CMK (cell line): ENCODE measurements at places on chromosomes 7 and 10.

DNA sequence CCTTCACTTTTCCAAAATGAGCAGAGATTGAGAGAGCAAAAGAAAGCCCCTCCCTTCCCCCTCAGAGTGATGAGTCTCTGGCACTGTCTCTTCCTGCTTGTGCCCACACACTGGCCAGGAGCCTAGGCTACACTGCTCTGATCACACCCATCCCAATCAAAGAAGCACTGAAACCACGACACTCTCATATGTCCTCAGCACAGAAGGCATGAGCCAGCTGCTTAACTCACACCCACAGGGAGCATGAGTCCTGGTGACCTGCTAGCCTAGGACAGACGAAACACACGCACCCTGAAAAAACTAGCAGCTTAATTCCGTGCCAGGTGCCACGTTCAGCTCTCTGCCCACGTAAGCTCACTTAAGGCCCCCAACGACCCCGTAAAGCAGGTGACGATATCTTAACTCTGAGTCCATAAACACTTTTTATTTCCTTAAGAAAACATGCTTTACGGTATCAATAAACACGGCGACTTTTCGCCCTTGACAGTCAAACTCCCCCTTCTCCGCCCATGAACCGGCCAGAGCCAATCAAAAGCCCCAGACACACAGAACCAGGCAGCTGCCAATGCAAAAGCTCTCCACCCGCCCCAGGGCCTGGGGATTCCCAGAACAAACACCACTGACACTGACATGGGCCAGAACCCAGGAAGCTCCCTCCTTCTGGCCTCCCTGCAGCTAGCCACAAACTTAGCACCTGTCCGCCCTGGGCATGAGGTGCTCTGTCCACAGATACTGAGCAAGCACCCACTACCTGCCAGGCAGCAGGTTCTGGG, 69.0 kb downstream of the TNRC18 start:
- DNase-seq, result no peak

GRCh38 chr7:22601003-22601402, 101.0 kb upstream of the STEAP1B start:
- DNase-seq, result no peak

GRCh38 chr7:46603780-46604179, 682.7 kb upstream of the IGFBP3 start:
- no peak for DNase-seq

- no peak for DNase-seq
These were observed 312.4 kb upstream of the CACNA2D1 start for GRCh38 chr7:82755705-82756551.

DNA sequence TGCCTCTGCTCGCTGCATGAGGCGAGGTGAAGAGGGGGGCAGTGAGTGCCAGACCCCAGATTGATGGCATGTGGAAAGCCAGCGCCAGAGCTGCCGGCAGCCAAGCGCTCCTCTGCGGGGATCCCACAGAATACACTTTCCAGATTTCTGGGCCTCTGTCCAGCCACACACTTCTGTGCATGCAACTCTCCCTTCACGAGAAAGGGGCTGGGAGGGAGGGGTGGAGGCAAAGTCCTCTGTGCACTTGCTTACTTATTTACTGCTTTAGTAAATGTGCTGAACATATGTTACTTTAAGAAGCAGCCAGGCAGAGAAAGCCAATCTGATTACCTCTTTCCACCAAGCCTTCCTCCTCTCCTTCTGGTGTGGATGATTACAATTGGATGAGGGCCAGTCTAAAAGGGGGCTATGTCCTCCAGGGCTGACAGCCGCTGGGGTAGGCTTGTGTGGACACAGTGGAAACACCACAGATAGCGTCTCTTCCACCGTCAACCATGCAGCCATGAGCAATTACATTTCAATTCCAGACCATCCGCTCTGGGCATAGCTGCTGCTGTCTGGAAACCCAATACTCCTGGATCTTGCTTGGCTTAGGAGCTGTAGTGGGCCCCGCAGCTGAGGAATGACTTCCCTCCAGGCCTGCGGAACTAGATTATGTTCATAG, 322.8 kb upstream of the ANKRD30A start:
- no peak for DNase-seq

- no peak for DNase-seq
These were observed 17.9 kb upstream of the SERPINE1 start for GRCh38 chr7:101108961-101109360.
